Endothelial cell (in vitro differentiated cells): ENCODE measurements at places on chromosomes 13 and 19.

GRCh38 chr13:63044589-63045313 lies 1629.1 kb upstream of the PCDH20 start:
- no peak for DNase-seq
- no peak overlapping the region for H3K27ac ChIP-seq
- H3K36me3 ChIP-seq, result no peaks in the 10 kb centered on the region
- no peaks in the 10 kb centered on the region for H3K4me1 ChIP-seq
- H3K27me3 ChIP-seq, result no peaks in the 10 kb centered on the region
- no peak overlapping the region for H3K4me3 ChIP-seq

- peaks cover 5% of the 10 kb centered on the region for H3K36me3 ChIP-seq
- no peak for DNase-seq
- H3K4me3 ChIP-seq, result peak overlapping the region; percentile 50
- H3K4me1 ChIP-seq, result no peaks in the 10 kb centered on the region
These were observed 12.3 kb downstream of the KCNN4 start for GRCh38 chr19:43768273-43769050.

DNA sequence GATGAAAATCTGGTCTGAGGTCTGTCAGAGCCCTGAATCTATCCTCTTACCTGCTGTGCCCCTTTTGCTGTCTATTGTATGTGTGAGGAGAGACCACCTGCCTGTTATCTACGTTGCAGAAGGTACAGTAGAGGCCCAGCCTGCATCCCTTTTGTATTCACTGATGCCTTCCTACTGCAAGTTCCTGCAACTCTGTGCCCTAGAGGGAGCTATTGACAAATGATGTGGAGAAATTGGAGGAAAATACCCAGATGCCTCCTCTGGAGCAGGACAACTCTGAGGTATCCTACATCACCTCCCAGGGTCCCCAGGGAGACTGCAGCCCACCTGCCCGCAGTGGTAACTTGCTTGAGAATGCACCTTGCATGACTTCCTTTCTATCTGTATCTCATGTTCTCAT lies 33.7 kb downstream of the SIAH3 start:
- no peaks in the 10 kb centered on the region for H3K36me3 ChIP-seq
- peaks cover 3% of the 10 kb centered on the region for H3K27me3 ChIP-seq
- DNase-seq, result no peak
- peaks cover 12% of the 10 kb centered on the region for H3K4me1 ChIP-seq
- H3K4me3 ChIP-seq, result no peak overlapping the region

- H3K27ac ChIP-seq, result no peak overlapping the region
- peaks cover 5% of the 10 kb centered on the region for H3K4me1 ChIP-seq
- DNase-seq, result no peak
- no peak overlapping the region for H3K4me3 ChIP-seq
- peaks cover 4% of the 10 kb centered on the region for H3K27me3 ChIP-seq
- peaks cover 3% of the 10 kb centered on the region for H3K36me3 ChIP-seq
These were observed 59.6 kb downstream of the GPALPP1 start for GRCh38 chr13:45048890-45049407.

- peaks cover 5% of the 10 kb centered on the region for H3K36me3 ChIP-seq
- no peak overlapping the region for H3K27ac ChIP-seq
- no peaks in the 10 kb centered on the region for H3K4me1 ChIP-seq
- peak; percentile 63 for DNase-seq
- no peaks in the 10 kb centered on the region for H3K27me3 ChIP-seq
- no peak overlapping the region for H3K4me3 ChIP-seq
These were observed 14.6 kb upstream of the C13orf42 start for GRCh38 chr13:51125495-51126226.

- H3K27me3 ChIP-seq, result no peaks in the 10 kb centered on the region
- no peak for DNase-seq
- no peak overlapping the region for H3K4me3 ChIP-seq
- H3K4me1 ChIP-seq, result peaks cover 4% of the 10 kb centered on the region
- no peak overlapping the region for H3K27ac ChIP-seq
These were observed 1.8 kb upstream of the ZNF557 start for GRCh38 chr19:7067716-7068115.

- peaks cover 5% of the 10 kb centered on the region for H3K4me1 ChIP-seq
- no peak overlapping the region for H3K4me3 ChIP-seq
- H3K27me3 ChIP-seq, result no peaks in the 10 kb centered on the region
- no peak for DNase-seq
These were observed 685.0 kb upstream of the SGCG start for GRCh38 chr13:22495819-22496218.

- no peak overlapping the region for H3K4me3 ChIP-seq
- DNase-seq, result no peak
- no peaks in the 10 kb centered on the region for H3K36me3 ChIP-seq
- H3K27me3 ChIP-seq, result peaks cover 1% of the 10 kb centered on the region
These were observed 36.4 kb downstream of the TEX26 start for GRCh38 chr13:30968846-30969245.

DNA sequence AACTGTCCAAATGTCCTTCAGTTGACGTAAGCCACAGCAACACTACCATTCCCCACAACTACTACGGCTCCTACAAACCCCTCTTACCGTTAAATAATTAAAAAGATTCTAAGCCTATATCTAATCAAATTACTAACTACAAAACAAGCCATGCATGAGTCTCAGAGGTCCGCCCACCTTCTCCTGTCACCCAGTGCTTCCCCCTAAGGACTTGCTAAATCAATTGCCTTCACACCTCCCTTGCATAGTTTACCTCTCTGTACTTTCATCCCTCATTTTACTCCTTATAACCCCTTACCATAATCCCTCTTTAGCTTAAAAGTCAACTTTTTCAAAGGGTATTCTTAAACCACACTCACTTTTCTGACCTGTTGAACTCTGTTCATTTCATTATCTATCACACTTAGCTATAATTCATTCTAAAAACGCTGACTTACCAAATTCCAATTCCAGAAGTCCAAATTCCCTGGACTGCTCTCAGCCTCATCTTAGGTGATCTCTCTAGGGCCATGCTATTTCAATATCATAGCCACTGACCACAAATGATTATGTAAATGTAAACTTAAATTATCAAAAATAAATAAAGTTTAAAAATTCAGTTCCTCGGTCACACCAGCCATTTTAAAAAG lies 187.8 kb downstream of the DIAPH3 start:
- DNase-seq, result no peak
- no peak overlapping the region for H3K27ac ChIP-seq
- no peaks in the 10 kb centered on the region for H3K27me3 ChIP-seq
- no peak overlapping the region for H3K4me3 ChIP-seq
- H3K4me1 ChIP-seq, result no peaks in the 10 kb centered on the region

- no peak overlapping the region for H3K4me3 ChIP-seq
- peaks cover 6% of the 10 kb centered on the region for H3K27me3 ChIP-seq
- H3K27ac ChIP-seq, result no peak overlapping the region
These were observed 57.2 kb downstream of the ING1 start for GRCh38 chr13:110770678-110771077.

- no peak for DNase-seq
- H3K27ac ChIP-seq, result no peak overlapping the region
- no peaks in the 10 kb centered on the region for H3K27me3 ChIP-seq
- peaks cover 9% of the 10 kb centered on the region for H3K4me1 ChIP-seq
These were observed 85.2 kb downstream of the LRRC63 start for GRCh38 chr13:46296921-46297320.

- H3K4me3 ChIP-seq, result no peak overlapping the region
- peaks cover 50% of the 10 kb centered on the region for H3K4me1 ChIP-seq
- DNase-seq, result no peak
- H3K36me3 ChIP-seq, result peaks cover 17% of the 10 kb centered on the region
These were observed 8.5 kb downstream of the MOB3A start for GRCh38 chr19:2087621-2088100.

DNA sequence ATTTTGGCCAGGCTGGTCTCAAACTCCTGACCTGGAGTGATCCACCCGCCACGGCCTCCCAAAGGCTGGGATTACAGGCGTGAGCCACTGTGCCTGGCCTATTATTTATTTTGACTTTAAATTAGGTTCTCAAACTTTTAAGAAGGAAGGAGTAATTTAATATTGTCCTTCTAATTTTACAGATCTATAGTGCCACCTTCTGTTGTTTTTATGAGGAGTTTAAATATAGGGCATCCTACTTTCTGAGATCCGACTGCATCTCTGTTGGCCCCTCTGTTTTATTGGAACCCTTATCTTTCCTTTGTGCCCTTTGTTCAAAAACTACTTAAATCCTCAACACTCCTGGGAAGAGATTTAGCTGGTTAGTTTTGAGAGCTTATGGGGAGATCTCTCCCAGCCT lies 25.4 kb upstream of the ZMYM5 start:
- H3K4me1 ChIP-seq, result no peaks in the 10 kb centered on the region
- H3K27ac ChIP-seq, result no peak overlapping the region
- DNase-seq, result no peak

DNA sequence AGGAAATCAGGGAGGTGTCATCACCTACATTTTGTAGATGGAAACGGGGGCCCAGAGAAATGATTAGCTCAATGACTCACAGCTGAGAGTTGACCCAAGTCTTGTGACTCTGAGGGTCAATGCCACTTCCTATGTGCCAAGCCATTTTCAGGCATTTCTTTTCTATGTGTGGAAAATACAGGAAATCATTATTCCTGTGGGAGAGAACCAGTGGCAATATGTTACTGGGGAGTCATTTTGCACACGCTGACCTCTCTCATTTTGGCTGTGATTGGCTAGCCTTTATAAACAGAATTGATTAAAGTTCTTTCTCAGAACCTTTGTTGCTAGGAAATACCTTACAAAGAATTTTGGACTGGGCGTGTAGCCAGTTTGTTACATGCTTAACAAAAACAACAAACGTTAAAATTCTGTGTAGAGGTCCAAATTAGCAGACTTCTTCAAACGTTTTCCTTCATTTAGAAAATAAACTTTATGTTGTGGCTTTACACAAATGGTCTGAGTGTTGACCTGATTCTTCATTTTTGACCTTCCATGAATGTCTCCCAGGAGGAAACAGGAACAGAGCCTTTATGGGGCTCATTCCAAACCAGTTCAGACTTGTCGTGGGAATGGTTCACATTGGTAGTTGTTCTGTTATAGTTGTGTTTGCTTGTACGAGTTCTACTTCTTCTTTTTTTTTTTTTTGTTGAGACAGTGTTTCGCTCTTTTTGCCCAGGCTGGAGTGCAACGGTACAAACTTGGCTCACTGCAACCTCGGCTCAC lies 11.4 kb downstream of the PCCA start:
- H3K36me3 ChIP-seq, result peaks cover 9% of the 10 kb centered on the region
- no peak overlapping the region for H3K4me3 ChIP-seq
- H3K4me1 ChIP-seq, result peaks cover 12% of the 10 kb centered on the region

DNA sequence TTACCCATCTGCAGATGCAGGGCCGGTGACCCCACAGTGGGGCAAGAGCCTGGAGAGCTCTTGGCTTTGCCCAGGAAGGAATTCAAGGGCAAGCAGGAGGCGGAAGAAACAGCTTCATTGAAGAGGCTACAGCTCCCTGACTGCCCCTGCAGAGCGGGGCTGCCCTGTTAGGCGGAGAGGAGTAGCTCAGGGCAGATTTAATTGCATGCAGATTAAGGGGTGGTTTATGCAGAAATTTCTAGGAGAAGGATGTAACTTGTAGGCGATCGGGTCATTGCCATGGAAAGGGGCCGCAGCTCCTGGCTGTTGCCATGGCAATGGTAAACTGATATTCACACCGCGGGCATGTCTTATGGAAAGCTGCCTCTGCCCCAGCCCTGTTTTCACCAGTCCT lies 94.1 kb downstream of the ATP11A start:
- H3K27me3 ChIP-seq, result peaks cover 3% of the 10 kb centered on the region
- H3K4me3 ChIP-seq, result no peak overlapping the region
- peaks cover 34% of the 10 kb centered on the region for H3K36me3 ChIP-seq
- peaks cover 24% of the 10 kb centered on the region for H3K4me1 ChIP-seq

GRCh38 chr19:34402074-34402600 lies 2.1 kb upstream of the PDCD2L start:
- H3K36me3 ChIP-seq, result peaks cover 15% of the 10 kb centered on the region
- no peak for DNase-seq
- peaks cover 3% of the 10 kb centered on the region for H3K27me3 ChIP-seq
- H3K4me1 ChIP-seq, result no peaks in the 10 kb centered on the region

DNA sequence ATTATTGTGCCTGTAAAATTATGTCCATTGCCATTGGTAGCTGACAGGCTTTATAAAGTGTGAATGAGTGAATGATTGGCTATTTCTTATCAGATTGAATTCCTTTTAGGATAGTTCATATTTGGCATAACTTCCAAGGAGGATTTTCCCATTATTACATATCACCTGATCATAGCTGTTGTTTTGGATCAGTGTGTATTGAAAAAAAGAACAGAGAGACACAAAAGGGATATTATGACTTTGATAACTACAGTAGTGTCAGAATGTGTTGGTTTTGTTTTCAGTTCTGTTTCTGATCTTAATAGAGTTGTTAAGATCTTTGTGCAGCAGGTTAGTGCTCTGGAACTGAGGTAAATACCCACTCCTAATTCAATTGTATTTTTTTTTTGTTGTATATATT lies 103.8 kb downstream of the LRCH1 start:
- no peaks in the 10 kb centered on the region for H3K27me3 ChIP-seq
- H3K36me3 ChIP-seq, result peaks cover 15% of the 10 kb centered on the region
- no peak overlapping the region for H3K4me3 ChIP-seq

- peaks cover 7% of the 10 kb centered on the region for H3K27me3 ChIP-seq
- no peak overlapping the region for H3K27ac ChIP-seq
- H3K4me1 ChIP-seq, result peaks cover 47% of the 10 kb centered on the region
These were observed 2.2 kb downstream of the LHFPL6 start for GRCh38 chr13:39600766-39601165.

- H3K36me3 ChIP-seq, result peaks cover 19% of the 10 kb centered on the region
- H3K4me1 ChIP-seq, result peaks cover 15% of the 10 kb centered on the region
- H3K4me3 ChIP-seq, result peak overlapping the region; percentile 88
- DNase-seq, result no peak
- H3K27me3 ChIP-seq, result peaks cover 22% of the 10 kb centered on the region
- peak overlapping the region; percentile 45 for H3K27ac ChIP-seq
These were observed 2.0 kb upstream of the INAFM1 start for GRCh38 chr19:47272448-47273312.

DNA sequence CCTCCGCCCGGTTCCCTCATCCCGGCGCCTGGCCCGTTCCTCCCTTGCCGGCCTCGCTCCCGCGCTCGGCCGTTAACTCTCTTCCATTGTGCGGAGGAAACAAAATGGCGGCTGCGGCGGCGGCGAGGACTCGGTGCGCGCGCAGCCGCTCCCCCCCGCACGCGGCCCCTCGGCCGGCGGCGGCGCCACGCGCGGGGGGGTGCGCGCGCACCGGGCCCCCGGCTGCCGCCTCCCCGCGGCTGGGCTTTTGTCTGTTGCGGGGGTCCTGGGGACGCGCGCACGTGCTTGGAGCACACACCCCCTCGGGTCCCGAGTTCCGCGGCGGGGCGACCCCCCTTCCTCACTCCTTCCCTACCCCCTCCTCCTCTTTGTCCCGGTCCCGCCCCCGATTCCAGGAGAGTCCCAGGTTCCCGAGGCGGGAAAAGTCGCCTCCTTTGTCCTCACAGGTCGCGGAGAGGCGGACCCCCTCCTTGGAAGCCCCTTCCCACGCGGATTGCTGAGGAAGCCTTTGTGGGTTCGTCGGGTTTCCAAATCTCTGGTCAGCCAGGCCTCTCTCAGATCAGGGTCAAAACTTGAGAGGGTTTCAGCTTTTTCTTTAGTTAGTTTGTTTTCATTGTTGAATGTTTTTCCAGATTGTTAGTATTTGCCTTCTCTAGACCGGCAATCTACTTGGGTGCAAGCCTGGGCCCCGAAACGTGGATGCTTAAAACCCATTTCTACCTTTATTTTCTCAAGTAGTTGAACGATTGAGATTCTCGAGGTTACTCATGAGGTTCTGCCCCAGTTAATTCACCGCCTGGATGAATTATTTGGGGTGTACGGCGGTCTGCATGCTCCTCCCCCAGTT lies 687 bp downstream of the ILF3 start:
- H3K4me1 ChIP-seq, result peaks cover 24% of the 10 kb centered on the region
- peak overlapping the region; percentile 89 for H3K27ac ChIP-seq
- peaks cover 5% of the 10 kb centered on the region for H3K36me3 ChIP-seq
- peak; percentile 55 for DNase-seq

GRCh38 chr19:34642241-34642640 lies 34.7 kb downstream of the SCGB2B2 start:
- H3K36me3 ChIP-seq, result no peaks in the 10 kb centered on the region
- no peak for DNase-seq
- H3K4me3 ChIP-seq, result no peak overlapping the region
- no peak overlapping the region for H3K27ac ChIP-seq
- peaks cover 4% of the 10 kb centered on the region for H3K27me3 ChIP-seq
